Left ventricle myocardium superior (tissue), 1 donor: ENCODE measurements at places on chromosomes 6 and 20.

DNA sequence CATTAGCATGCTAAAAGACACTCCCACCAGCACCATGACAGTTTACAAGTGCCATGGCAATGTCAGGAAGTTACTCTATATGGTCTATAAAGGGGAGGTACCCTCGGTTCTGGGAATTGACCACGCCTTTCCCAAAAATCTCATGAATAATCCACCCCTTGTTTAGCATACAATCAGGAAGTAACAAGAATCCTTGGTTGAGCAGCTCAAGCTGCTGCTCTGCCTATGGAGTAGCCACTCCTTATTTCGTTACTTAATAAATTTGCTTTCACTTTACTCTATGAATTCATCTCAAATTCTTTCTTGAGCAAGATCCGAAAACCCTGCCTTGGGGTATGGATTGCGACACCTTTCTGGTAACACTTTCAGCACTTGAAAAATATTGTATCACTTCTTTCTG, 243.0 kb downstream of the BMP2 start:
- no peak for DNase-seq

DNA sequence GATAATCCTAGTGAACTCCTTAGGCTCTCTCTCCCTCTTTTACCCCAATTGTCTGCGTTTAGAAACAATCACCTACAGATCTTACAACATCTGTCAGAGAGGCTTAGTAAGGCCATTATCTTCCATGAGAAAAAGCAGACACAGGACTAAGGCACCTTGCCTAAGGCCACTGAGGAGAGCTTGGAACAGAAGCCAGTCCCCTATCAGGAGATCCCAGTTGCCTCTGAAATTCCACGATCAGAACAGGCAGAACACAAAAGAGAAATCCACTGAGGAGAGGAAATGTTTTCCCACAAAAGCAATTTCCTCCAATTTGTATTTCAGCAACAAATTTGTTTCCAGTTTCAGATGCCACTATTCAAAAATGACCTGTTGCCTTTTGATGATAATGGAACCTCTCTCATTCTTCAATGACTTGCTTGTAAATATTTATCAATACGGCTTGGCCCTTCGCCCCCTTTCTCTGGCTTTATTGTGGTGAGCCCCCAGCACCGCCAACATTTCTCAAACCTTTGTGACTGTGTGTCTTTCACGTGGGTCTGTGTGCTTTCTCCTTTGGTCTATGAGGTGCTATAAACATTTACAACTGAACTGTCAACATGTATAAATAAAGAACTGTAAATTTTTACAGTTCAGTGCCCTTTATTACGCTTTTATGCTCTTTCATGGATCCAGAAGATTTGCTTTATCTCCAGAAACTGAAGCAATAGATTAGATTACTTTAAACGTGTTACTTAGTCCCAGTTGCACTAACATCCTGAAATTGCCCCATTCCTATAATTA, 187.8 kb upstream of the PHACTR1 start:
- no peak for DNase-seq

DNA sequence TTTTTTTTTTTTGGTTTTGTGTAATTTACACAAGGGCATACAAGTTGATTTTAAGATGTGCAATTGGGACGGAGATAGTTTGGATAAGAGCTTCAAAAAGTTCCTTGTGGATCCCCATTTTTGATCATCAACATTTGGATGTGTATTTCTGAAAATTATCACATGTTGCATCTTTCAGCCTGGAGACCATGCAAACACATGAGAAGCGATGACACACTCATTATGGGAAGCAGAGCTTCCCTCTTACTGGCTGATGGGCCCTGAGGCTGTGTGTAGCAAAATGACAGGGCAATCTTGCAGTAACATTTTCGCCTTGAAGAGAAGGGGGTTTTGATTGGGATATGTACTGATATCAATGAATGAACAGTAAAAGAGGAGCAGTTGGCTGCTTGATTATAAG, 22.0 kb upstream of the RIPK1 start:
- DNase-seq, result no peak

- DNase-seq, result no peak
These were observed 149.4 kb upstream of the SNX9 start for GRCh38 chr6:157673596-157673995.

DNA sequence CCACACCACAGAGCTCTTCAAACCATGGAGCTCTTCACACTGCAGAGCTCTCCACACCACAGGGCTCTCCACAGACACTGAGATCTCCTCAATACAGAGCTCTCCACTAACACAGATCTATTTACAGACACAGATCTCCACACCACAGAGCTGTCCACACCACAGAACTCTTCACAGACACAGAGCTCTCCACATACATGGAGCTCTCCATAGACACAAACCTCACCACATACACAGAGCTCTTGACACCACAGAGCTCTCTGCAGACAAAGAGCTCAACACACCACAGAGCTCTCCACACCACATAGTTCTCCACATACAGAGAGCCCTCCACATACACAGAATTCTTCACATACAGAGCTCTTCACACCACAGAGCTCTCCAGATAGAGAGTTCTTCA, 53.0 kb downstream of the ERMARD start:
- DNase-seq, result no peak

- no peak for DNase-seq
These were observed 850.5 kb upstream of the MAP3K7 start for GRCh38 chr6:91437315-91437729.

DNA sequence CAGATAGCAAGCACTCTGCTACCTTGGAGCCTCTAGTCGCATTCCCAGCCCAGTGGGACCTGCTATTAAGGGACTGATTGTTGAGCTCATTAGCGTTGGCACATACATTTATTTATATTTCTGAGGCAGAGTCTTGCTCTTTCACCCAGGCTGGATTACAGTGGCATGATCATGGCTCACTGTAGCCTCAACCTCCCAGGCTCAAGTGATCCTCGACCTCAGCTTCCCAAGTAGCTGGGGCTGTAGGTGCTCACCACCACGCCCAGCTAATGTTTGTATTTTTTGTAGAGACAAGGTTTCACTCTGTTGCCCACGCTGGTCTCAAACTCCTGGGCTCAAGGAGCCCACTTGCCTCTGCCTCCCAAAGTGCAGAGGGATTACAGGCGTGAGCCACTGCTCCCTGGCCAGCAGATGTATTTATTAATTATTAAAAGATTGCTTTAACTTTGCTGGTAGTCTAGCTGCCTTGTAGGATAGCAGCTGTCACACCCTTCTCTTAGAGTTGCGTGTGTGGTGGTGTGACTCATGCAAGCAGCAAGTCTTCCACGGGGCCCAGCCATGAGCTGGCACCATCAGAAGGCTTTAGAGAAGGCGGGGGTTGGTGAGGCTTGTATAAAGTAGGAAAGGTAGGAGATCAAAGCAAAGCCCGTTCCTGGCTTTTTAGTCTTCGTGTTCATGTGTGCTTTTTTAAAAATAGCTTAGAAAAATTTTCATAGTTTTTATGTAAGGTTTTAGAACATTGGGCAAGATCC, 16.5 kb downstream of the ACTR5 start:
- no peak for DNase-seq

GRCh38 chr6:166041277-166041676, 126.4 kb downstream of the TBXT start:
- DNase-seq, result no peak

DNA sequence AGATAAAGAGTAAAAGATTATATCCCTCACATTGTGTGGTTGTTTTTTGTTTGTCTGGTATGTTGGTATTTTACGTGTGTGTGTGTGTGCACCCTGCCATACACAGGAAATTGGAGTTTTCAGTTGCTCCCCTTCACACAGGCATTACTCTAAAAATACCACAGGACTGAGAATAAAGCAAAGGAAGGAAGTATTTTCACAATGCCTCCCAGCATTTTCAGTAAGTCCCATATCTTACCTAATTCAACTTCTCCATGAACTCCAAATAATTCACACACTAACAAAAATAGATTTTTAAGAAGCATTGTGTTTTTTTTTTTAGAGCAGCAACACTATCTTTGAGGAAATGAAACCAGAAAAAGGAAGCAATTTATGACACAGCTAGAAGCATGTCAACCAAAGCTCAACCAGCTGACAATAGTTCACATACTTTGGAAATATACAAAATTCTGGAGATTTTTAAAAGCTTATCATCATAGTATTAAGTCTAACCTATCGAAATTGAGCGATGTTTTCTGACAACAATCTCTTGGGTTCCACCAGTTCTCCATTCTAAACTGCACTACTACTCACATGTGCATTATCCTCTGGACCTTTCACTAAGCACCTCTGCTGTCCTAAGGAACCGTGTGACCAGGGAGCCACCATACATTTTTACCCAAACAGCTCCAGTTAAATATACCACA, 2.1 kb downstream of the UBE2J1 start:
- no peak for DNase-seq

DNA sequence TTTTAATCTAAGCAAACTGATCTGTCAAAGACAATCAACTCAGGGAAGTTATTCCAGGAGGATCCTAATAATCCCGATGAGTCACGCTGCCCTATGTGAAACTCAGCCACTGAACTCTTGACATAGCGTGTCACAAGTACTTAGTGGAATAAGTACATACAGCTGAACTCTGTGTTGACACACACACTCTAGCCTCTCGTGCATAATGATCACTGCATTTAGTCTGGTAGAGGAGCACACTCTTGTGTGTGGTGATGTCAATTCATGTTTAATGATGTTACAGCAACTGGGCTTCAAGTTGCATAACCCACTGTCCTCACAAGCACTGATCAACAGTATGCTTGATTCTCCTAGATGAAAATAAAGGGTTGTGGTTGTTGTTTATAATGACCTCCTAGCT, 148.3 kb downstream of the HACE1 start:
- no peak for DNase-seq

- DNase-seq, result peak; percentile 71
These were observed 98.3 kb downstream of the RAMACL start for GRCh38 chr6:166488076-166488685.

DNA sequence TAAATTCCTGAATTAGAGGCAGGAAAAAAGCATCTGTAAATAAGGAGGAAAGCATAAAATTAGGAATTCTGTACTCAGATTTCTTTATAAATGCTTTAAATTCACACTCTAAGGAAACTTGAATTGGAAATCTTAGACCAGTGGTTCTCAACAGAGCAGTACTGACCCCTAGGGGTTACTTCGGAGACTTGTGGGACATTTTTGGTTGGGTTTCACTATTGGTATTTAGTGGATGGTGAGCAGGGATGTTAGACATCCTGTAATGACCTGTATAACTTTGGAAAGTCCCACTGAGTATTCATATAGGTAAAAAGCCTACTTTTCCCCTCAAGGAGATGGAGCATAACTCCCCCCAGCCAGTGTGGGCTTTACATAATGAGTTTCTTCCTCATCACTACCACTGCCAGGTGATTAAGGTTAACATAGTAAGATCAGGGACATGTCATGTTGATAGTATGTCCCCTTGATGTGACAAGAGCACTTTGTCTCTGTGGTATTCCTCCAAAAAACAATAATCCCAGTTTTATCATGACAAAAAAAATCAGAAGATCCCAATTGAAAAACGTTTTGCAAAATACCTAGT, 31.0 kb downstream of the GLO1 start:
- DNase-seq, result no peak

DNA sequence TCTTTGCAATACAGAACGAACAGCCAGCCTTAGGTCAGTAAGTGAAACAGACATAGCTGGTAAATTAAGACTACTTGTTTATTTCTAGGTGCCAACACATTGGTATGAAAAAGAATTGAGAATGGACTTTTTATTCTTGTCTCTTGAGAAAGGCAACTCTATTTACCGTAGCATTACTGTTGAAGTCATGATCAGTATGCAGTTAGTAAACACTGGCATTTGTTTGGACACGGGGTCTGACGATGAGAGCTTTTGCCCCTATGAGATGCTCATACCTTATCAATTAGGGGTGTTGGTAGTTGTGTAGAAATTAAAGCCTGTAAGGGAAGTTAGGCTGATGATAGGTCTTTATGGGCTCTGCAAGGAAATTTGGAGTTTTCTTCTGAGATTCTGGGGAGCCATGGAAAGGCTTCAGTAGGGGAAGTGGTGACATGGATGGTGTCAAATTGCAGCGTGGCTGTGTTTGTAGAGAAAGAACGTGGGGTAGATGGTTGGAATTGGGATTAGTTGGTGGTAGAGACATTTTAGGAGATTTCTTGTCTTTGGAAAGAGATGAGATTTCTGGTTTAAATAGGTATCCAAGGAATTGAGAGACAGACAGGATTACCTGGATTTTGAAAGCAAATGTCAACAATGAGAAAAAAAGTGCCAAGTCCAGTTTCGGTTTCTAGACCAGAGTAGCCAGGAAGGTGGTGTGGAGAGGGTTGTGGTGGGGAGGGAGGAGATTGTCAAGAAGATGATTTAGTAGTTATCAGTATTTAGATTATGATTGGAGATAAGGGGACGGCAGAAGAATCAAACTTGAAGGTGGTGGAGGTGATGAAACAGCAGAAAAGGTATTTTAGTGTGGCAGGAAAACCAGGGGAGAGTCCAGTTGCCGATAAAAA, 116.6 kb downstream of the JARID2 start:
- no peak for DNase-seq

- DNase-seq, result no peak
These were observed 12.5 kb upstream of the PANK2 start for GRCh38 chr20:3876676-3877075.
